Brain pericyte (primary cell): ENCODE measurements at places on chromosomes 4 and X.

DNA sequence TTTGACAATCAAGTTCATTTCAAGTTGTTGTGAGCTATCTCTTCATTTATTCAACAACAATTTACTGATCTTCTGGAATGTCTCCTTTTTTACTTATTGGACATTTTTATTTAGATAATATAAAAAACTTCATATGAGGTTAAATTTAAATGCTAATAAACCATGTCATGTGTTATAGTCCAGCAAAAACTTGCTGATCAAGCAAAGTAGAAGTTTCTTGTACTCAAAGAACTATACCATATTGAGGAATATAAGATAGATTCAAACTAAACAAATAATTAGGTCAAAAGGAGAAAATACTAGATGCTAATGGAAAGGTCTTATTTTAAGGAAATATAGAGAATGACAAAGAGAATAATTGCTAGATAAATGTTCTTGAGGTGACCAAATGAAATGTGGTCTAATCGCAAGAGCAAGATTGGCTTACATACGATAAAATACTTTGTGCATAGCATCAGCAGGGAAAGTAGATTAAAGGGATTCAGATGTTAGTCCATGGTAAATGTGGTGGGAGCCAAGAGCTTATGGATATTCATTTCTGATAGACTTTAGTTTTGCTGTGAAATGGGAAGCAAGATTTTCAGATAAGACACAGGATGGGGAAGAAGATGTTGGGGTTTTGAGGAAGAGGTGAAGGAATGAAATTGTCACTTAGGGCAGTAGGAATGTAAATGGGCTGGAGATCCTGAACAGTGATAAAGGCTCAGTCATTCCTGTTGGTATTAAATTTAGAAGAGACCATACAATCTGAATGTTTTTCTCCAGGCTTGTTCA is 229.5 kb downstream of the MAPK10 start:
- no peak for DNase-seq

DNA sequence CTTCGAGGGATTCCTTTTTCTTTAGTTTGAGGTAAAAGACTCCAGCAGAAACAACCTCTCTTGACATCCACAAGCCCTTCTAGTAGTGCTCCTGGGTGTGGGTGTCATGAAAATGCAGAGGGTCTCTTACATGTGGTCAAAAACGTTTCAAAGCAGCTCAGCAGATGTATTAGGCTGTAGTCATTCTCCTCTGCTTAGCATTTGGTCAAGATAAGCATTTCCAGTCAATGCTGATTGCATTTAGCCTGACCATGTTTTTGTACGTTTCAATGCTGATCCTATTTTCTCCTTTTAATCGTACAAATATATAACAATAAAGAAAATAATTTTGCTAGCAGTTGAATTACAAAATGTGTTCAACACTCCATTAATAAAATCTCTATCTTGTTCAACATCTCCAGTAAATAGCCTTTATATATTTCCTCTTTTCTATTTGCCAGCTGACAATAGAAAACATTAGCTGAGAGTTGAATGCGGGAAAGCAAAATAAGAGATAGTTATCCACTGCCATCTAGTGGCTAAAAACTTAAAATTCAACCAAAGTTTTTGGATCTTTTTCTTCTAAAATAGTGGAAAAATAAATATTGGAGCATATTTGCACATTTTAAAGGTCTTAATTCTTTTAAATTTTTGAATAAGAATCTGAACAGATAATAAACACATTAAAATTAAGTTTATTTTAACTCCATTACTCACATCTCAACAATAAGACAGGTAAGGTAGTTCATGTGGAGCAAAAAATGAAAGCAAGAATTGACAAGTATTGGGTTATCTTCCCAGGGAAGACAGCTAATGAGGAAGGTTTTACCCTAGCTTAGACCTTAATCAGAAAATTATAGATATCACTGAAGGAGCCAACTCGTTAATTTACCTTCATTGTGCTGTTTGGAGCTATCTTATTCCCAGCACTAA is 15.2 kb upstream of the PACRGL start:
- no peak for DNase-seq

GRCh38 chr4:150368667-150369066 is 213.3 kb upstream of the MAB21L2 start:
- DNase-seq, result no peak

GRCh38 chr4:88110826-88111225 is 47.6 kb downstream of the ABCG2 start:
- DNase-seq, result no peak

GRCh38 chrX:12443534-12444098 is 305.3 kb downstream of the FRMPD4 start:
- no peak for DNase-seq
